Fibroblast of the aortic adventitia (primary cell): ENCODE measurements at places on chromosomes 13 and 19.
A peak's percentile ranks its signal among the peaks of the same experiment; 100 is the strongest.

DNA sequence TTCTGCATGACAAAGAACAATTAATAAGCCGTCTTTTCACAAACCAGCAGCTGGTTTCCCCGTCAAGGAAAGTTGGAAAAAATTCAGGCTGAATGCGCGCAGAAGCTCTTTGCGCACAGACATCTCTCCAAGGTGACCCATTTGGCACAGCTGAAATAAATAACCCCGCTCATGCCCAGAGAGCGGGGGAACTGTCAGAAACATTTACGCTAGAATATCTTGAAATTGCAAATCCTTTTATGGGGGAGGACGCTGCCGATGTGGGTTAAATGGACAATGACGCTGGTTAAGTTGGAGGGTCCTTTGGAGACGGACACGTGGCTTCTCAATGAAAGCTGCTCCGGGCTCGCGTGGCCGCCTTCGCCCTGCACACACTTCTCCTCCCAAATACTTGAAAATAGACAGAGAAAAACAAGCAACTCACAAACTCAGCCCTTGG lies 30.6 kb downstream of the GSX1 start:
- peak; percentile 28 for DNase-seq

DNA sequence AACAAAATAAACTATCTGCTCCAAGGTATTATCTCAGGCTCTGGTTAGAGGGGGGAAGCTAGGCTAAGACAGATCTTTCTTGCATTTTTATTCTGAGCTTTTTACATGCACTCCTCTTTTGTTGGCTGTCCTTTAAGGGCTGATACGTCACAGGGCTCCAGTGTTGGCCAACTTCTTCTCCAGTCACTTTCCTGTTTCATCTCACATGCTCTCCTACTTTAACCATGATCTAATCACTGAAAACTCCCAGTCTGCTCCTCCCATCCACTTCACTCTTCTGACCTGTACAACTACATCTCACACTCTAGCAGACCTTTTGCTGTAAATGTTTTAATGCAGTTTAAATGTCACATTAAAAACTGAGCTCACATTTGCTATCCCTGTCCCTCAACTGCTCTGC lies 510.0 kb upstream of the KLF12 start:
- peak; percentile 76 for DNase-seq

GRCh38 chr19:12937093-12937926 lies 1.1 kb upstream of the CALR start:
- DNase-seq = no peak

GRCh38 chr19:29326849-29327840 lies 114.2 kb upstream of the UQCRFS1 start:
- DNase-seq = no peak

DNA sequence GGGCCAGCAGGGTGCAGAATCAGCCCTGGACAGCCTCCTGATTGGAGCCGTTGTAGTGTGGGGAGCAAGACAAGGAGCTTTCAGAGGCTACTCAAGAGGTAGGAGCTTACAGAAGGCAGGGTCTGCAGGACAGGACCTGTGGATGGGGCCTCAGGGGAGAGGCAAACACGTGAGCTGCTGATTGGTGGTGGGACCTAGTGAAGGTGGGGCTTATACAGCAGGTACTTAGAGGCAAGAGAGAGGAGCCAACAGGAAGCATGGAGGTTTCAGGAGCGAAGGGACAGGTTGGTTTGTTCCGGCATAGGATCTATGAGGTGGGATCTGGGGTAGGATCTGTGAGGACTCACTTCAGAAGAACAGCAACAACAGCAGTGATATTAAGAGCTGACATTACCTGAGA lies 32.4 kb downstream of the ZSWIM4 start:
- no peak for DNase-seq
